ENCODE measurements at places on chromosomes 6 and 20. TPM values are rescaled to one million over a fixed set of nuclear protein-coding genes. Genes with fewer than 3 reads are reported as not detected.

The ARHGAP40 gene
- total RNA-seq, result 9.2 TPM

The CBLN4 gene
- total RNA-seq, result not detected

The MBOAT1 gene
- 20.3 TPM for total RNA-seq

The MYLK4 gene
- 0.52 TPM for total RNA-seq

The PM20D2 gene
- 21.5 TPM for total RNA-seq

The KCNQ2 gene
- not detected for total RNA-seq

The PRICKLE4 gene
- total RNA-seq, result 0.52 TPM

The RIMS4 gene
- 0.05 TPM for total RNA-seq

The RFX6 gene
- not detected for total RNA-seq

The CYP21A2 gene
- total RNA-seq, result not detected

The TUBB1 gene
- total RNA-seq, result not detected

The OSER1 gene
- 39.8 TPM for total RNA-seq

The EMILIN3 gene
- total RNA-seq, result not detected

The DSN1 gene
- total RNA-seq, result 8.1 TPM

The FUCA2 gene
- 38.7 TPM for total RNA-seq

The FAM209A gene
- total RNA-seq, result not detected

The BNIP5 gene
- total RNA-seq, result not detected

The PEX7 gene
- total RNA-seq, result 15.2 TPM

The GPX5 gene
- not detected for total RNA-seq

The CENPQ gene
- total RNA-seq, result 5.0 TPM

The PROCR gene
- 76.4 TPM for total RNA-seq

The SIRPD gene
- total RNA-seq, result not detected

The UBE2V1 gene
- total RNA-seq, result 56.4 TPM

The TMEM170B gene
- 1.1 TPM for total RNA-seq

The C20orf202 gene
- total RNA-seq, result not detected

The IGF2R gene
- total RNA-seq, result 147 TPM

The GLP1R gene
- total RNA-seq, result not detected

The SFTA2 gene
- not detected for total RNA-seq

The HMGA1 gene
- total RNA-seq, result 41.1 TPM

The SSR1 gene
- 169 TPM for total RNA-seq

The SIGLEC1 gene
- total RNA-seq, result not detected

The FAM217A gene
- not detected for total RNA-seq

The DCDC2 gene
- 494 TPM for total RNA-seq

The TRIM40 gene
- total RNA-seq, result not detected

All from renal cortical epithelial cell (primary cell).